Esophagus squamous epithelium (tissue), 5 donors: ENCODE measurements at places on chromosomes 1 and 21.

- no peak for DNase-seq
- no peak overlapping the region for H3K4me3 ChIP-seq
- H3K27ac ChIP-seq, result no peak overlapping the region
- no peaks in the 10 kb centered on the region for H3K4me1 ChIP-seq
- H3K36me3 ChIP-seq, result no peaks in the 10 kb centered on the region
Observed at GRCh38 chr1:158979229-158979628, 30.5 kb upstream of the IFI16 start.

DNA sequence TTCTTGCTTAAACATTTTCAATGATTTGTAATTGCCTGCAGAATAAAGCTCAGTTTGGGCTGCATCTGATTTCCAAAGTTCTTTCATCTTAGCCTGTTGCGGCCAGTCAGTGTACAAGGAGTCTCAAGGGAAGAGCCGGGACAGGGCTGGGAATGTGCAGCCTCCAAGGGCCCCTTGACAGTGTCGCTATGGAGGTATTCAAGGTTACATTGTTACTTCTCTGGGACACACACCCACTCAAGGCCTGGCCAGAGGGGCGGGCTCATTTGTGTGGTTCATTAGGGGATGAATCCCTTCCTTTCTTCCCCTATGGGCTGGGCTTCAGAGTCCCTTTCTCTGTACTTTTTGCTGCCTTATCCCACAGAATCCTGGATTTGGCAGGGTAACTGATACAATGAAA, 107.6 kb upstream of the CSF3R start:
- no peak overlapping the region for H3K27ac ChIP-seq
- no peaks in the 10 kb centered on the region for H3K27me3 ChIP-seq

- no peak overlapping the region for H3K27ac ChIP-seq
- peaks cover 10% of the 10 kb centered on the region for H3K4me1 ChIP-seq
- no peaks in the 10 kb centered on the region for H3K27me3 ChIP-seq
- peaks cover 53% of the 10 kb centered on the region for H3K36me3 ChIP-seq
Observed at GRCh38 chr1:43985984-43986595, 5.3 kb upstream of the CCDC24 start.

- no peaks in the 10 kb centered on the region for H3K36me3 ChIP-seq
- no peak for DNase-seq
- no peak overlapping the region for H3K27ac ChIP-seq
- no peak overlapping the region for H3K4me3 ChIP-seq
- peaks cover 9% of the 10 kb centered on the region for H3K4me1 ChIP-seq
- H3K27me3 ChIP-seq, result no peaks in the 10 kb centered on the region
Observed at GRCh38 chr1:162230517-162230916, 146.1 kb downstream of the SPATA46 start.

DNA sequence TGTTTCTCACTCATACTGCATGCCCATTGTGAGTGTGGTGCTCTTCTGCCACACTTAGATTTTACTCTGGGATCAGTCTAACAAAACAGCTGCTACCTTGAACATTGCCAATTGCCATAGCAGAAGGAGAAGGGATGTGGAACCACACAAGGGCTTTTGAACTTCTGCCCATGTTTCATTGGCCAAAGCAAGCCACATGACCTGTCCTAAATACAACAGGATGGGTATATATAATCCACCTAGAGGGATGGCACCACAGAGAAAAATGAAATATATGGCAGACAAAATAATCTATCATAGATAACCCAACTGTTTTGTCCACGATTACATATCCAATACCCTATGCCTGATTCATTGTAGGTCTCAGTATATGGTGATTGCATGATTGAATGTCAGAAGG, 26.3 kb downstream of the PDE4B start:
- DNase-seq, result no peak
- H3K4me1 ChIP-seq, result no peaks in the 10 kb centered on the region
- no peaks in the 10 kb centered on the region for H3K36me3 ChIP-seq

- H3K4me3 ChIP-seq, result no peak overlapping the region
- peaks cover 28% of the 10 kb centered on the region for H3K4me1 ChIP-seq
- no peak for DNase-seq
- no peaks in the 10 kb centered on the region for H3K36me3 ChIP-seq
Observed at GRCh38 chr1:117616356-117616755, 10.5 kb downstream of the TENT5C start.

- H3K4me3 ChIP-seq, result no peak overlapping the region
- no peaks in the 10 kb centered on the region for H3K27me3 ChIP-seq
- no peaks in the 10 kb centered on the region for H3K36me3 ChIP-seq
Observed at GRCh38 chr1:233459968-233460367, 132.4 kb downstream of the MAP3K21 start.

- H3K27ac ChIP-seq, result no peak overlapping the region
- H3K27me3 ChIP-seq, result peaks cover 12% of the 10 kb centered on the region
- H3K4me1 ChIP-seq, result peaks cover 9% of the 10 kb centered on the region
Observed at GRCh38 chr1:32881291-32881690, 5.0 kb upstream of the HPCA start.
